ENCODE measurements at places on chromosomes 2 and 18.

GRCh38 chr2:25323042-25323514 is 18.6 kb downstream of the DNMT3A start:
- no peak for DNase-seq

- no peak for DNase-seq
Measured at GRCh38 chr2:5777131-5777535, 84.9 kb downstream of the SOX11 start.

GRCh38 chr2:181058378-181059269 is 78.2 kb downstream of the UBE2E3 start:
- no peak for DNase-seq

DNA sequence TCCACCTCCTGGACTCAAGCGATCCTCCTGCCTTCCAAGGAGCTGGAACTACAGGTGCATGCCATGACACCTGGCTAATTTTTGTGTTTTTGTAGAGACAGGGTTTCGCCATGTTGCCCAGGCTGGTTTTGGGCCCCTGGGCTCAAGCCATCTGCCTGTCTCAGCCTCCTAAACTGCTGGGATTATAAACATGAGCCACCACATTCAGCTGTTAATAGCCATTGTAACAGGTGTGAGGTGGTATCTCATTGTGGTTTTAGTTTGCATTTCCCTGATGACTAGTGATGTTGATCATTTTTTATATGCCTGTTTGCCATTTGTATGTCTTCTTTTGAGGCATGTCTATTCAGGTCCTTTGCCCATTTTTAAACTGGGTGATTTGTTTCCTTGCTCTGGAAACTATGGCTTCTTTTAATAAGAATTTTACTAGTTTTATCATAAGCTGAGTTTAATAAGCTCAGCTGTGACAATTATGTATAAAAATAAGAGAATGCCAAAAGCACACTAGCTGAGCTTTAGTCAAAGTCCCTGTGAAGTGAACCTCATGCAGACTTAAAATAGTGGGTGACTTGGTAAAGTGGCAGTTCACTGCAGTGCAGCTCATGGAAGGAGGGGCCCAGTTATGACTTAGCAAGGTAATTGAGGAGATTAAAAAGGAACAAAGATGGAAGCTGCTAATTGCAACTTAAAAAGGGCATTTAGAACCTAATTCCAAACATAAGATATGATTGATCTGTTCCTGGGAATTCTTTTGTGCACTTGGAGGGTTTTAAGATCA is 465.1 kb downstream of the TGIF1 start:
- DNase-seq, result no peak

DNA sequence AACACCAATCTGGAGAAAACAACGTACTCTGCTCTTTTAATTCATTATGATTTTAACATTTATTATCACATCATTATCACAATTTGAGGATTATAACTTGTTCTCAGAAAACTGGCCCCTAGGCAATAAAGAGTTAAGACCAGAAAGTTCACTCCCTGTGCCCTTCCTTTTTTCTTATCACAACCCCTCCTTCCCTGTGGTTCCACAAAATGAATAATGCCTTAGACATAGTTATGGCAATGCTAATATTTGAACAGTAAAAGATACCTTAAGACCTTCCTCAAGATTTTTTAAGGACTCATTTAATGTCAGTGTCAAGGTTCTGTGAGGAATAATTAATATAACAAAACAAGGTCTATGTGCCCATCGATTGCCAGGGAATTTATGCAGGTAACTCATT is 596.2 kb downstream of the ARHGAP15 start:
- no peak for DNase-seq

DNA sequence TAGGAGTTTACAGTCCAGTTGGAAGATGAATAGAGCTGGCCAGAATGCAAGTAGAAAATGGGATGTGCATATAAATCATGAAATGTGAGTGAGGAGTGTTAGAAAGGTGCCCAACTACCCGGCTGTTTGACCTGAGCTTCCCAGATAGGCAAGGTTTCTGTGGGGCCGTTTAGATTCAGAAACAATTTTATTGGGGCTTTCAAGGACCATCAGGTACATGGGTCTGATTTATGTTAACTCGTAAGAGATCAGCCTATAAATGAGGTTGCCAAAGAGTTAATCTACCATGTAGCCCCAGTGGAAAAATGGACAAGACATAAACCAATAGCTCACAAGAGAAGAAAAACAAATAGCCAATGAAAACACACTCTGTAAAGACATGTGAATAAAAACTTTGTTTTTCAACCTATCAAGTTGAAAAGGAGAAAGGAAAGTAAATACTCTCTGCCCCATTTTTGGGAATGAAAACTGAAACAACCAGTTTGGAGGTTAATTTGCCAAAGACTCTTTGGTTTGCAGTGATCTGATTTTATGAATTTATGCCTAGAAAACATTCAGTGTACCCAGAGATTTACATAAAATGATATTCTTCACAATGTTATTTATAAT is 77.4 kb downstream of the TMEM247 start:
- no peak for DNase-seq

- no peak for DNase-seq
Measured at GRCh38 chr2:122236152-122236874, 480.9 kb downstream of the TSN start.

- DNase-seq, result peak; percentile 6
Measured at GRCh38 chr18:42052122-42052708, 97.2 kb downstream of the PIK3C3 start.

- no peak for DNase-seq
Measured at GRCh38 chr18:26357960-26358359, 131.7 kb downstream of the TAF4B start.

- DNase-seq, result peak; percentile 25
Measured at GRCh38 chr2:120678251-120678650, 57.4 kb upstream of the GLI2 start.

DNA sequence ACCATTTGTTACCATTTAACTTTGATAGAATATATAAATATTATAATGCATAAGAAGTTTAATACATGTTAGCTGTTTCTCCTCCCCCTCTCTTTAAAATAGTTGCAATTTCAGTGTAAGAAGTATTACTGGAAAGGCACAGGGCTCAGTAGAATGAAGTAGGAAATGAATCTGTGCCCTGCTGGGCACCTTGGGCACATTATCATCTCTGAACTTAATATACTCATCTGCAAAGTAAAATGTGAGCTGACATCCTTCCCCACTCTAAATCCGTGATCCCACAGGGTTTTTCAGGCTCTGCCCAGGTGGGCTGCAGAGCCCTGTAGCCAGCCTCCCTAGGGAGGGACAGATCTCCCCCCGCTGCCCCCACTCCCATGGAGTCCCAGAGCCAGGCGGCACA is 56.8 kb downstream of the DPP4 start:
- no peak for DNase-seq

- DNase-seq, result no peak
Measured at GRCh38 chr2:75705921-75706320, 4.8 kb downstream of the GCFC2 start.

DNA sequence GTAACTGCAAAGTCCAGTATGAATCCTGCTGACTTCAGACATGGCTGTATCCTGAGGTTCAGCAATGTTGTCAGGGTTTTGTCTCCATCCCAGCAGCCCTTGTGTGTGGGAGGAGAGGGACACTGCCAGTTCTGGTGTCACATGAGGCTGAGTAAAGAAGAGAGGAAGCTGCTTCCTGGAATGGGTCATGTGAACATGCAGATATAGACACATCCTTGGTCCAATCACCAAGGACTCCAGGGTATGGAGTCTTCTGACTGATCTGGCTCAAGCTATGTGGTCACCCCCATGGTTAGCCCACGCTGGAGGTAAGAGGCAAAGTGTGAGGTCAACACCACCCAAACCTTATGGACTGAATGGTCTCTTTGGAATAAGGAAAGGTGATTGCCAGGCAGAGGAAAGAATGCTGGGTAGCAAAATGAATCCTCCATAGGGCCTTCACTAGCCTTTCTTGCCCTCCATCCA is 134.4 kb upstream of the SLC1A4 start:
- DNase-seq, result no peak

DNA sequence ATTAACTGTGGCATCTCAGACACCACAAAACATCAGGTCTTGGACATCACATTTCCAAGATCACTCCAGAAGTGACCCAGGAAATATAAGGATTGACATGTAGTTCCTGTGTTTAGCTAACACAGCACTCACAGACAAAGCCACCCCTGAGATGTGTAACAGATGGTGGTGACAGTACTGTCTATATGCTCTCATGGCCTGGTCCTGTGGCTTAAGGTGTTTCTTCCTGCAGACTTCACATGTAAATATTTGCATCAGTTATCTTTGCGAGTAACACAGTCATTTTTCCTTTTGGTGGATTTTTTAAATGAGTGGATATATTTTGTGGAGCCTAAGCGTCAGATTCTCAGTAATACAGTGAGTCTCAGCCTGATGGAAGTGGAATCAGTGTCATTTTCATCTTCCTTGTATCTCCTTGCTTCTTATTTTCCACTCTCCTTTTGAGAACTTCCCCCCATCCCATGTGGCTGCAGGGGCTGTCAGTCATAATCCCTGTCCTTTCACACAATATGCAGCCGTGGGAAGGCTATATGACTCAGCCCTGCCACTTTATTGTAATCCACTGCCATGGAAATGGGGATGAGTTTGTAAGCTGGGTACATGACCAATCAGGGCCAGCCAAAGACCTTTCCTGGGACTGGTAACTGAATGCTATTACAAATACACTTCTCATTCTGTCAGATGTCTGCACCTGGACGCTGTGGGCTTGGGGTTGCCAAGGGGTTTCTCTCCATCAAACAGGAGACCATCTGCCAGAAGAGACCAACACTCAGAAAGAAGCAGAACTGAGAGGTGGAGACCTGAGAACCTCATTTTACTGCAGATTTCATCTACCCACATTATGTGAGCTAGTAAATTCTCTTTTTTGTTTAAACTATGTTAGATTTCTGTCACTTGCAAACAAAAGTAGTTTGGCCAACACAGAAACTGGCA is 74.3 kb downstream of the ICOS start:
- no peak for DNase-seq

DNA sequence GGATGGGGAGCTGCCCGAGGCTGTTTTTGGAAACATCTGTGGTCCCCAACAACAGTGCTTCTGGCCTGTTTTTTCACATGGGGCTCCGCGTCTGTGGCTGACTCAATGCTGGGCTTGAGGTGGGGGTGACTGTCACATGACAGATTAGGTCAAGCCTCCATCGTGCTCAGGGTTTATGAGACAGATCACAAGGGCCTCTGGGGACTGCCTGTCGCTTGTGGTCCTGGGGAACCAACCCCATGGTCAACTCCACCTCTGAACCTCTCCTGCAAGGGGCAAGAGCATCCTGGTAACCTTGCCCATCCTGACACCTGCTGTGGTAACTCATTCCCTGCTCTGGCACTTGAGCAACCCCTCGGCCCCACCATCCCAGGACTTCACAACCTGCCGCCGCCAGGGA is 47.6 kb upstream of the SH3RF3 start:
- no peak for DNase-seq

DNA sequence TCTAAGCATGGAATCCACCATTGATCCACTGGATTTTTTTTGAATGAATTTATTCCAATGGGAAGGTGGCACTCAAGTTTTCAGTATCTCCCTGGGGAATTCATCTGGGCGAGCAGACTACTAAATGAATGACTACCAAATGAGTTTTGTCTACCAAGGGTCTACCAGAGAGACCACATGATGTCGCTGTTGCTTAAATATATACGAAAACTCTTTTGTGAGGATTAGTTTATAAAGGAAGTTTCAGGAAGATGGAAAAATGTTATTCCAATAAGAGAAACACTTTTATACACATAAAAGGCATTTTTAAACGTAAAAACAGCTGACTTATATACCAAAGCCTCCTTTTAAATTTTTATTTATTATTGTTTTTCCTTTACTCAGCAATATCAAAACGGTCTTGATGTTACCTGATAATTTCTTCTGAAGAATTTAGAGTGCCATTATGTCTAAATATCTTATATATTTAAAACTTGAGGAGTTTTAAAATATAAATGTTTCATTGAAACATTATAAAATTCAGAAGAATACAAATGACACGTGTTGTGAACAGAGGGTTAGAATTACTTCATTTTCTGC is 139.7 kb downstream of the HRH4 start:
- DNase-seq, result peak; percentile 43

DNA sequence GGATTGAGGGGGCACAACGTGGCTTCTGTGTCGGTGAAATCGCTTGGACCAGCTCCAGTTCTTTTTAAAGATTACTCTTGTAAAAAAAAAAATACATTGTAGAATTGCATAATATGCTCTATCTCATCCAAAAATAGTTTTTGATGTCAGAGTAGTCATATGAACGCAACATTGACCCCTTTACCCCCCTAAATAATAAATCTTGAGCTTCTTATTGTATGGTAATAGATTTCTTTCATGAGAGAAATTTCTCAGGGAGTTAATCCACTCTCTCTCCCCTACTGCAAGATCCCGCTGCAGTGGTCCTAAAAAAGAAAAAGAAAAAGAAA is 50.2 kb upstream of the PAIP2B start:
- no peak for DNase-seq

- no peak for DNase-seq
Measured at GRCh38 chr18:10197097-10197496, 257.3 kb upstream of the APCDD1 start.

DNA sequence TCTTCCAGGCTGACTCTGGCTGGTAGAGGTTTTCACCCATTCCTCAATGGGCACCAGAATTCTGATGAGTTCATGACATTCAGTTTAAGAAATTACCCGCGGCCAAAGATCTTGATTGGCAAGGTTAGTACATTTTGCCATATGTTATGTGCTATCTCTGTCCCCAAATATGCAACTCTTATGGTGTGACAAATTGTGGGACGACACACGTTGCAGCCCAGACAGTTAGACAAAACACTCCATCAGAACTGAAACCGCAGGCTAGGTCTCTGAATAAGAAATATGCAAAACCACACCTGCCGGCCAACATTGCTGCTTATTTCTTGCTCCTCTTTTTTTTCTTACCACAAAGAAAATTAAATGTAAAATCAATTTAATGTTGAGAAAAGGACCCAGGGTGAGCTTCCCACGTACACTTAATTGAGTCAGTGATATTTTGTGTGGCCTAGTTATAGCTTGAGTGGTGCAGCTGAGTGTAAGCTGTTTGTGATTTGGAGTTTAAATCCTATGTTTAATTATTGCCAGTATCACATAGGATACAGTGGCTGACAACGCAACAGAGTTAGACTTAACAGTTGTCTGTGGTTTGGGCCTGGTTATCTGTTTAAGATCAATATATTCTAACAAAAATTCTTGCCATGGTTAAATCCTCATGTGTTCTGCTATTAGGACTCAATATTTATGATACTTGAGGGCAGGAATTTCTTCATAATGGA is 35.7 kb upstream of the LTBP1 start:
- DNase-seq, result no peak

DNA sequence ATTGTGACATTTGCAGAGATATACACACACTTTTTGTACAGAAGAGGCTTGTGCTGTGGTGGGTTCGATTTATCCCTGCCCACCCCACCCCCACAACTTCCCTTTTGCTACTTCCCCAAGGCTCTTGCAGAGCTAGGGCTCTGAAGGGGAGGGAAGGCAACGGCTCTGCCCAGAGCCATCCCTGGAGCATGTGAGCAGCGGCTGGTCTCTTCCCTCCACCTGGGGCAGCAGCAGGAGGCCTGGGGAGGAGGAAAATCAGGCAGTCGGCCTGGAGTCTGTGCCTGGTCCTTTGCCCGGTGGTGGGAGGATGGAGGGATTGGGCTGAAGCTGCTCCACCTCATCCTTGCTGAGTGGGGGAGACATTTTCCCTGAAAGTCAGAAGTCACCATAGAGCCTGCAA is 40.0 kb downstream of the STEAP3 start:
- no peak for DNase-seq

Measured in HFF-Myc (cell line).